ENCODE measurements at places on chromosomes 7 and 10.

GRCh38 chr10:126135941-126136595 lies 239.7 kb downstream of the FANK1 start:
- no peak for DNase-seq

DNA sequence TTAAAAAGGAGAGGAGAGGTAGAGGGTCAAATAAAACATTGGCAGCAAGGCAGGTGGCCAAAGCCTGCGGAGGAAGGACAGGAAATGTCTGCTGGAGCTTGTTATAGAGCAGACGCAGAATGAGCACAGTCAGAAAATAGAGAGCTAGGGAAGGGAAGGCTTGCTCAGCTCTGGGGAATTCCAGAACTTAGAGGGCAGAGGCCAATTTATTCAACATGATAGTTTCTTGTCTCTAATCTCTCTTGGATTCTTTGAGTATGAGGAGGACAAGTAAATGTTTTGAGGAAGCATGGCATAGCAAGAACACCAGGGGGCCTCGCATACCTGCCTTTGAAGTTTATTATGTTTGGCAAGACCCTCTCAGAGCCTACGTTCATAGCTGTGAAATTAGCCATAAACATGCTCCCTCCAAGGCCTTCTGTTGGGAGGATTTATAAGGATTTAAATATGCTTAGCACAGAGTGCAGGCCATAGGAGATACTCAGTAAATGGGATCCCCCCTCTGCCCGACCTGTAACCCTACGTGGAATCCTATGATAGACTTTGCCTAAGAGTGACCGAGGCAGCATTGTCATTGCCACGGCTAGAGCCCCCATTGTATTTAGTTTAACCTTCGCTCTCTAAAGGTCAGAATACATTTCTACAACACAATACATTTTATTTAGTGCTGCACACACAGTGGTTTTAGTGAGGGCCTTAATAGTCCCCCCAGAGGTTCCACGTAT lies 293.9 kb downstream of the CCDC3 start:
- DNase-seq: no peak

GRCh38 chr7:95602421-95602820 lies 6.1 kb upstream of the PDK4 start:
- DNase-seq: no peak

DNA sequence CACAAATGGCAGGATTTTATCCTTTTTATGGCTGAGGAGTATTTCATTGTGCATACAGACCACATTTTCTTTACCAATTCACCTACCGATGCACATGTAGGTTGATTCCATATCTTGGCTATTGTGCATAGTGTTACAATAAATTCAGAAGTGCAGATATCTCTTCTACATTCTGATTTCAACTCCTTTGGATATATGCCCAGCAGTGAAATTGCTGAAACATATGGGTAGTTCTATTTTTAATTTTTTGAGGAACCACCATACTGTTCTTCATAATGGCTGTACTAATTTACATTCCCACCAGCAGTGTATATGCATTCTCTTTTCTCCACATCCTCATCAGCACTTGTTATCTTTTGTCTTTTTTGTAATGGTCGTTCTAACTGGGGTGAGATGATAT lies 1290.3 kb downstream of the XPNPEP1 start:
- no peak for DNase-seq

GRCh38 chr7:50481867-50482266 lies 31.7 kb upstream of the FIGNL1 start:
- DNase-seq: no peak

DNA sequence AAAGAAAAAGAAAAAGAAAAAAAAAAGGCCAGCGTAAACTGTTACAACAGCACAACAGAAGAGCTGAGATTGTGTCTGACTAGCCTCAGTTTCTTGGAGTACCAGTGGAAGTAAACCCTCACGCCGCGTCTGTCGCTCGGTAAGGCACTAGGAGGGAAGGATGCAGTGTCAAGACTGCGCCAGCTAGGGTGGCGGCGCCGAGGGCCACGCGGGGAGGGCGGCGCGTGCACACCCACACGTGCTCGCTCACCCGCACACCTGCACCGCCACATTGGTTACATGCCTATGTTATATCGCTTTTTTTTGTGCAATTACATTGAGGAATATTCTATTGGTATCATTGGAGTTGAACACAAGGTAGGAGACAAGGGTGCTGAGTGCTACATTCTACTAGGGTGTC lies 48.2 kb downstream of the CLEC2L start:
- DNase-seq: no peak

GRCh38 chr7:22445853-22446252 lies 54.1 kb downstream of the STEAP1B start:
- DNase-seq: no peak

- no peak for DNase-seq
Measured at GRCh38 chr10:115989621-115990020, 283.4 kb downstream of the GFRA1 start.

- DNase-seq: no peak
Measured at GRCh38 chr10:79249186-79250121, 97.8 kb upstream of the PPIF start.

DNA sequence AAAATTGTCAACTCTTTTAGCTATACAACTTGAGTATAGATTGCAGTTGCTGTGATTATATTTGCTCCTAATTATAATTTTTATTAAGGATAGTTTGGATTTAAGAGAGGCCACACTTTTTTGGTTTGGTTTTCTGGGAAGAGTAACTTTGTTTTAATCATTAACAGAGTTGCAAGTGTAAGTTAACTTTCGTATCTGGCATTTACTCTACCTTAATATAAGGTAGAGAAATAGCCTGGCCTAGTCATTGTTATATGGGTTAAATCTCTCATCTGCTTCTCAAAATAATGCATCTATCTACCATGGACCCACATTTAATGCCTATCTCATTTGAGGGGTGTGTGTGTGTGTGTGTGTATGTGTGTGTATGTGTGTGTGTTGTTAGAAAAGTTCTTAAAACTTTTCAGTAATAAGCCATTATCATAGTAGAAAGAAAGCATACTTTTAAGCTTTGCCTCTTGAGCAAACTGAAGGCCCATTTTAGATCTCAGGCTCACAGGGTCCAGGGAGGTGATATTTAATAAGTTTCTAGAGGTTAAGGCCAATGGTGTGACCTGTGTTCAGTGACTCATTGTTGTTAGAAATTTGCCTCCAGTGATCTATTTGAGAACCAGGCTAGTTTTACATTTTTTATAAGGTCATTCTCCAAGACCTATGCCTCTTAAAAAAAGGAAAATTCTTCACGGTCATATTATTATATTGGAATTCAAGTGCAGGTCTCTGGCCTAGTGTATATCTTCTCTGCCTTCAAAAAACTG lies 10.9 kb upstream of the TEX47 start:
- no peak for DNase-seq

- DNase-seq: no peak
Measured at GRCh38 chr10:74891053-74891452, 64.7 kb downstream of the KAT6B start.

GRCh38 chr7:70457482-70457881 lies 674.5 kb upstream of the GALNT17 start:
- no peak for DNase-seq

DNA sequence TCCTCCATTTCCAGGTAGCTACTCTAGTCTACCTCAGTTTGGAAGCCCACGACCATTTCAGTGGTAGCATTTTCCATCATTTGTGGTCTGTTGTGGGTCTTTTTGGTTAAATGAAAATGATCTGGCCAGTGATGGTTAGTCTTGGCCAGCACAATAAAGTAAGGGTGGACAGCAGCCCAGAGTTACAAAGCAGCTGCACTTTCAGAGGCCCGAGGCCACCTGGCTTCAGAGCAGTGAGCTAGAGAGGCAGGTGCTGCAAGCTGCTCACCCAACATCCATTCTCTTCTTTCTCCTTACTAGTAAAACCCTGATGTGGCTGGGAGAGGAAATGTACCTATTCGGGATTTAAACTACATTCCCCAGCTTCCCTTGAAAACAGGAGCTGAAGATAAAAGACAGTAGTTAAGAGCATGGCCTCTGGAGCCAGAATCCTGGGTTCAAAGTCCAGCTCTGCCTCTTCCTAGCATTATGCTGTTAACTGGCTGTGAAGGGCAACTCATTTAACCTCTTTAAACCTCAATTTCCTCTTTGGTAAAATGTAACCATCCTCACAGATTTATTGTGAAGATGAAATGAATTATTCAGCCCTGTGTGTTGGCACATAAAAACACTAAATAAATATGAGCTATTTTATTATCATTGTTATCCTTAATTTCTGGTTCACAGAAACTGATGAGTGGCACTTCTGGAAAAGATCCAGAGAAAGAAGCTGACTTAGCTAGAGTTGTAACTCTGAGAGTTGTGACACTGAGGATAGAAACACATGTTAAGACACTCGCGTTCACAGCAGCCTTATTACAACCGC lies 517.4 kb downstream of the PARD3 start:
- DNase-seq: peak; percentile 17

DNA sequence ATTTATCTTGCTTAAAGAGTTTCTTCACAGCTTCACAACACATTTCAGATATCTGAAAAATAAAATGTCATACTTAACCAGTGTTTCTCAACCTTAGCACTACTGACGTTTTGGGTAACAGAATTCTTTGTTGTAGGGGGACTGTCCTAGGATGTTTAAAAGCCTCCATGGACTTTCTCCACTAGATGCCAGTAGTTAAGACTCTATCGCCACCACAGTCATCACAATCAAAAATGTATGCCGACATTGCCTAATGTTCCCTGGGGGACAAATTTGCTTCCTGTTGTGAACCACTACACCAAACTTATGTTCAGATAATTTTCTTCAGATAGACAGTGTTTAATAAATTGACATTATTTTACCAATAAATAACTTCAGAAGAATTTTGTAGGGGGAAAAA lies 13.4 kb downstream of the NOC3L start:
- DNase-seq: no peak

DNA sequence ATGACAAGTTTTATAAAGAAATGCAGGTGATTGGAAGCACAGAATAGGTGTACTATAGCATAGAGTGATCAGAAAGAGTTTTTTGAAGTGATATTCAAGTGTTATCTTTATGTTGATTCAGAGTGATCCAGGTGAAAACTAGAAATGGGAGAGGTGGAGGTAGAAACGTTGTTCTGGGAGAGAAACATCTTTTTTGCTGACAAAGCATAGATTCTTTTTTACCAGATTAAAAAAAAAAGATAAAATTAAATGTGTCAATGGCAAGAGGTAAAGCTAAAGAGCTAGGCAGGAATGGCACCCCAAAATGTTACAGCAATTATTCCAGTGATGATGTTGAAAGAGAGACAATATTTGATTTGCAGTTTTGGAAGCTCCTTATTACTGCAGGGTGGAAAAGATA lies 12.6 kb upstream of the VSTM2A start:
- no peak for DNase-seq

- DNase-seq: no peak
Measured at GRCh38 chr7:53272081-53272480, 236.6 kb downstream of the POM121L12 start.

GRCh38 chr10:104324221-104324686 lies 14.0 kb downstream of the ITPRIP start:
- no peak for DNase-seq

GRCh38 chr10:60828489-60828852 lies 50.2 kb downstream of the CDK1 start:
- no peak for DNase-seq

GRCh38 chr7:154546946-154547587 lies 455.9 kb downstream of the PAXIP1 start:
- DNase-seq: no peak

- no peak for DNase-seq
Measured at GRCh38 chr10:130042381-130042780, 68.2 kb downstream of the C10orf143 start.
